SK-MEL-5 (cell line): ENCODE measurements at places on chromosomes 4 and X.

DNA sequence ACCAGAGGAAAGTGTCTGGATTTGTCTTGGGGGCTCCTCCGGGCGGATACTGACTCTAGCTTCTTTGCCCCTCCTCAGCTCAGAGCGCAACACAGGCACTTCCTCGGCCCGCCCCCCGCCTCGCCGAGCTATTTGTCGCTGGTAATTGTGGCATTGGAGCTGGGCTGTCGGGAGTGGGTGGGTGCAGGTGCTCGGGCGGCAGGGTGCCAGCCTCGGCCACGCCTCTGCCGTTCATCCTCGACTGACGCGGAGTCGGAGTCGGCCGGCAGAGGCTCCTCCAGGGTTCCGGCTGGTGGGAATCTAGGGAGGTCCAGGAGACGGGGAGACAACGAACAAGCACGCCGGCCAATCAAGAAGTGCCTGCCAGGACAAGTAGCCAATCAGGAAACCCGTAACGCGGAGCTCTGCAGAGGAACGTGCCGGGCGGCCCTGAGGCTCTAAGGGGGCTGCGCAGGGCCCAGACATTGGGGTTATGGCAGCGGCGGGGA, 3.9 kb upstream of the SYN1 start:
- DNase-seq = peak; percentile 62

GRCh38 chrX:74117962-74118902, 185.7 kb upstream of the ZCCHC13 start:
- no peak for DNase-seq

DNA sequence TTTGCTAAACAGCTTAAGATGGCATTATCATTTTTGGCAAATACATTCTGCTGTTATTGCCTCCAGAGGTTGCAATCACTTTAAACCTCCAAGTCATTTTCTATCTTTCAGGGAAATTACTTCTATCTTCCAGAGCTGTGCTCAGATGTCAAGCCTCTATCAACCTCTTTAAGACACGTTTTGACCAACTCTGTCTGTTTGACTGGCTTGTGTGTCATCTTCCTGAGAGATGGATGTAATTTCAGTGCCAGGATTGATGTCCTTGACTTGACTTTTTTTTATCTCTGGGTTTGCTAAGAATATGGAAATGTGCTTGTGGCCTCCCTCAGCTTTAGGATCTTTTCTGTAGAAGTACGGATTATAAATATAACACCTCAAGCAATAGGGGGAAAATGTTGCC, 263.4 kb downstream of the GLUD2 start:
- DNase-seq = no peak

DNA sequence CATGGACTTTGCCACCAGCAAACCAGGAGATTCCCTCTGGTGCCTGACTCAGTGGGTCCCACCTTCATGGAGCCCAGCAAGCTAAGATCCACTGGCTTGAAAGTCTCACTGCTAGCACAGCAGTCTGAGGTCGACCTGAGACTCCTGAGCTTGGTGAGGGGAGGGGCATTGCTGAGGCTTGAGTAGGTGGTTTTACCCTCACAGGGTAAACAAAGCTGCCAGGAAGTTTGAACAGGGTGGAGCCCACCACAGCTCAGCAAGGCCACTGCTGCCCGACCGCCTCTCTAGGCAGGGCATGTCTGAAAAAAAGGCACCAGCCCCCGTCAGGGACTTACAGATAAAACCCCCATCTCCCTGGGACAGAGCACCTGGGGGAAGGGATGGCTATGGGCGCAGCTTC, 28.1 kb downstream of the FAM9A start:
- no peak for DNase-seq

DNA sequence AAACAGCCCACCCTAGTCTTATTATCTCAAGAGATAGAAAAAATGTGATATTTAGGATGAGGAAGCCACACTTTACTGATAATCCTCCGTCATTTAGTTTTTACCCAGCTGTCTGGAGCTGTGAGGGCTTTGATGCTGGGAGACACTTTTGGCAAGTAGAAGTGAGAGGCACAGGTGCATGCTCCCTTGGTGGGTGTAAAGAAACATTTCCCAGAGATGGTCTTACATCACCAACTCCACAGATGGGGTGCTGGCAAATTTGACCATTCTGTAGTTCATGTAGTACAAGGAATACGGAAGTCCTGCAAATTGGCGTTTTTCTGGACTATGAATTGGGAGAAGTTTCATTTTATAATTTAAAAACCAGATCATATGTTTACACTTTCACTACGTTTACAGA, 28.5 kb downstream of the TRIM61 start:
- DNase-seq = no peak

DNA sequence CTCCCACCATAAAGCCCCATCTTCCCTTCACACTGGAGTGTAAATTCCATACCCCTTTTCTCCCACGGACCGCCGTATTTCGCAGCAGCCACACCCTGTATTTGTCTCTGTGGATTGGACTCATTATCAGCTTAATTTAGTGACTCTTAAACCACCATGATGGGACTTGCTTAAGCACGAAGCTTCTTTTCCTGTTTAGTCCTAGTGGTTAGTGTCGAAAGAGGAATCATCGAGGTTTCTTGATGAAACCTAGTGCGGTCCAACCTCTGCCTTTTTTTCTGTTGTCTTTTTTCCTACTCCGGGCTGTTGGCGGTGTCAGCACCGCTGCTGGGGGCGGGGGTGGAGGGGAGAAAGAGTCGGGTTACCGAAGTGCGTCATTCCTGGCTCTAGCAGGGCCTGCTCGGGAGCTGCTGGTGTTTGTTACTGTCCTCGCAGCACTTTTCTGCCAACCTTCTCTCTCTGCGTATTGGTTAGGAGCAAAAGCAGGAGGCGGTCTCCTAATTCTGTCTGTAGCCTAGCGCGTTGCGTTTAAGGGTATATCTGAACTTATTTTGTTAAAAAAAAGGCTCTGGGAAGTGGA, 1.4 kb downstream of the STAG2 start:
- DNase-seq = peak; percentile 93

GRCh38 chr4:146443525-146443924, 78.2 kb downstream of the SLC10A7 start:
- DNase-seq = no peak

- no peak for DNase-seq
Observed at GRCh38 chr4:107689912-107690587, 30.0 kb downstream of the PAPSS1 start.

DNA sequence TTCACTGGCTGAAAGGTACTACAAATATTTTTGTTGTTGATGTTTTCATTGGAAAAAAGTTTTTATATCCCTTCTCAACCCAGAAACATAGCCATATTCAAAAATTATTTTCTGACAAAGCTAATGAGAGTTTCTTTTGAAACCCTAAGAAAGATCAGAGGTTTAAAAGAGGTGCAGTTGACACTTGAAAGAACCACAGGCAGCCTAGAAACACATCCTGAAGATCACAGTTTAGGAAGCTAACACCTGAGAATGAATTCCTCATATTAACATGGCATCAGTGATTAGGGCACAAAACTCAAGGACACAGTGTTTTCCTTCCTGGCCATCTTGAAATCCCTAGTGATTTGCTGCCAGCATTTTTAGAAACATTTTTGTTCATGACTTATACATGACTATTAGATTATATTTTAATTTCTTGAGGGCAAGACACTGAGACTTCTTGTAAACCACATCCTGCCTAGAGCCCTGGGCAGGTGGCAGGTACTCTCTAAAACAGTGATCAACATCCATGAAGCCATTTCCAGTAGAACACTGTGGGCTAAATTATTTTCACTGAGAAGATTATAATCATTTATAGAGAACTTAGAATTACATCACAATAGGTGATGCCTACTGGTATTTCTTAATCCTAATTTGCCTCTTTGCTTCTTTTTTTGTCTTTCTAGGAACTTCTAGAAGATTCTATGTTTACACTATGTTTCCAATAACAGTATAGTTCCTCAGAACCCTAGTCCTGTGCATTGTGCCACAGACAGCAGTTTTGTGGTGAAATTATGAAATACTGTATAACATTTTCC, 80.0 kb downstream of the ARSJ start:
- DNase-seq = no peak

GRCh38 chr4:67204441-67204840, 340.9 kb downstream of the CENPC start:
- no peak for DNase-seq

DNA sequence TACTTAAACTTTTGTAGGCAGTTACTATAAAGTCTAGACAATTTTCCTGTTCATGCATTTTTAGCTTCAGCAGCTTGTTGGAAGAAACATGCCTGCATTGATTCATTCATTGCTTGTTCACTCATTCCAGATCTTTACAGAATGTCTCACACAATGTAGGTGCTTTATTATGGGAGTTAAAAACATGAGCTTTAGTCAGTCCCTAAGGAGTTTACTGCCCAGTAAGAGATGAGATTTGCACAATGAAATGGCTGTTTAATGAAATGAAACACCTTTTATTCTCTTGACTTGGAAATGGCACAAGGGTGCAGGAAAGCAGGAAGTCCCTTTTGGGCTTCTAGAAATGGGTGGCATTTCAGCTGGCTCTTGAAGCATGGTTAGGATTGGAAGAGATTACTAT, 2.9 kb downstream of the NOCT start:
- peak; percentile 93 for DNase-seq

GRCh38 chr4:30776921-30777415, 56.8 kb downstream of the PCDH7 start:
- DNase-seq = no peak

- DNase-seq = no peak
Observed at GRCh38 chr4:107006218-107006617, 29.9 kb downstream of the DKK2 start.

DNA sequence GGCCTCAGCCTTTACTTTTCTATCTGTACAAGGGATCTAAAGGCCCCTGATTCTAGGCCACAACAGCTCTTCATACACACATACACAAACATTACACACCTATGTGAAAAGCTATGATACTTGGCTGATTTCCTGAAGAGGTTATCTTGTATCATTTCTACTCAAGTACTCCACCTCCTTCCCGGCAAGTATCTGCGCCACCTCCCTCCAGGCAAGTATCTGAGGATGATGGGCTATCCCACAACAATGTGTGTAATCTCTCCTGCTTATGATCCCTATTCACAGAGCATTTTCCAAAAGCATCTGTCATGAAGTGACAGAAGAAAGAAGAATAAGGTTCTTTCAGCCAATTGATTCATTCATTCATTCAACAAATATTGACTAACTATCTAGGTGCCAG, 36.8 kb downstream of the AFAP1 start:
- no peak for DNase-seq

GRCh38 chr4:94918543-94918942, 160.8 kb downstream of the BMPR1B start:
- no peak for DNase-seq

- no peak for DNase-seq
Observed at GRCh38 chrX:17803449-17803848, 57.6 kb downstream of the RAI2 start.
